GDM1 (cell line): ENCODE measurements at places on chromosomes 4 and X.

- no peak for DNase-seq
Observed at GRCh38 chrX:155891446-155892210, 10.5 kb downstream of the VAMP7 start.

GRCh38 chr4:128461291-128462102 is 173.9 kb upstream of the PGRMC2 start:
- no peak for DNase-seq

DNA sequence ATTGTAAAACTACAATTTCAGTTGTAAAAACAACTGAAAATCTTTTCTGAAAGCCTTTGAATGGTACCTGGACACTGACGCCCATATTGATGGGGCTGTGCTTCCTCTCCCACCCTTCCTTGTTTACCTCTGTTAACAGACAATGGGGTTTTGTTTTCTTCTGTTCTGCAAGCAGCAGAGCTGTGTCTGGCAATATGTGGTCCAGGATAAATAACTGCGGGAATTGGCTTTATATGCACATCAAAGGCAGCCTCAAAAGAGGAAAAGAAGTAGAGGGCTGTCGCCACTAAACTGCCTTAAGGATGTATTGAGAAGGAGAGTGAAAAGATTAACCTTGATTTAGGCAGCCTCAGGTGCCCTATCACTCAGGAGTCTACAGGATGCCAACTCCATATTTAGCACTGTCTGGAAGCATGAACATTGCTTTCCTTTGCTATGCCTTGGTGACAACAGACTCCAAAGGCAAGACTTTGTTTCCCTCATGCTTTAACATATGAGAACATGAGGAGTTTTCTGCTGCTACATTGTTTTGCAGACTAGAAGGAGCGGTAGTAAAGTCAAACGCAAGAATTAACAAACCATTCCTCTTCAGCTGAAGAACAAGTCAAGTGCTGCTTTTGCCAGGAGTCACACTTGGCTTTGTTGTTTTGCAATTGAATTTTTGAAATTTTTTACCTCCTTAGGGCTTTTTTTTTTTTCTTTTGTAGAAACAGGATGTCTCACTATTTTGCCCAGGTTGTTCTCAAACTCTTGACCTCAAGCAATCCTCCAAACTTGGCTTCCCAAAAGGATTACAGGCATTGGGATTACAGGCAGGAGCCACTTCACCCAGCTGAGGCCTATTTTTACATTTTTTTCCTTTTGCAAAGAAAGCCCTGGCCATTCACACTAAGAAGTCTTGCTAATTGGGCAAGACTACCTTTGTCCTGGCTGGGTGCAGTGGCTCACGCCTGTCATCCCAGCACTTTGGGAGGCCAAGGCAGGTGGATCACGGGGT is 3.0 kb downstream of the IL21 start:
- DNase-seq = no peak

- DNase-seq = no peak
Observed at GRCh38 chrX:9252182-9252581, 212.7 kb upstream of the TBL1X start.

DNA sequence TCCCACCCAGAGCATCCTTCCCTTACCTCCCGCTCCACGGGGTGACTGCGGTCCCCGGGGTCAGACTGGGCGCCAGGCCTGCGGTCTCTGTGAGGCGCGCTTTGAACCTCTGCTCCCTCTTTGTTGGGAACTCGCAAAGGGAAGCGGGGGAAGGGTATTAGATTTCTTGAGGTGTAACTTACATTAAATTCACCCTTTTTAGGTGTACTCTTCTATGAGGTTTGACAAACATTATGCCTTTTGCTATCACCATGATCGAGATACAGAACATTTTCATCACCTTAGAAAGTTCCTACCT is 569 bp downstream of the DCK start:
- no peak for DNase-seq

GRCh38 chr4:108535757-108536156 is 84.6 kb upstream of the RPL34 start:
- DNase-seq = no peak

DNA sequence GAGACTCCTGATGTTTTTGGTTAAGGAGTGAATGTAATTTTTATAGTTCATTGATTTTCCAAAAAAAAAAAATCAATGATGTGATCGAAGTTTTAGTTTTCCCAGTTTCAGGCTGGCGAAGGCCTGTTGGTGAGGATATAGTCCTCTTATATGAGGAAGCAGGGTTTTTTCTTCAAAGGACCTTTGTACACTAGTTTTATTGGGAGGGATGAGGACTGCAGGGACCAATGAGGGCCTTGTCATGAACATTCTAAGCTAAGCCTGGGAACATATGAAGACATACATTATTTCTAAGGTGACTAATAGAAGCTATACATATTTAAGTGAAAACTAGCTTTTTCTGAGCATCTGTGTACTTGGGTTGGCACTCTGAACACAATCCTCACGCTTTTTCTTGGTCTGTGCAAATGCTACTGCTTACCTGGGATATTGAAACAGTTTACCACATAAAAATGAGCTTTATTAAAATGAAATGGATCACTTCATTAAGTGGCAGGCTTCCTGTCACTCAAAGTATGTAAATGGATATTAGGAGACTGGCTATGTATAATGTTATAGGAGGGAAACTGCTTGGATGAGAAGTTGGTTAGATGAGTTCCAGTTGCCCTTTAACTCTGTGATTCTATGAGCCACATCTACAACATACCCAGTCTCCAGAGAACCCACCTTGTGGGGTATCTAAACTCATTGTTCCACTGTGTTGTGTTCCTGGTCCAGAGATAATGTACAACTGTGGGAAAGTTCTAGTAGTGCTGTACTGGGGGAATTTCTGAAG is 43.5 kb downstream of the SLC4A4 start:
- DNase-seq = no peak

DNA sequence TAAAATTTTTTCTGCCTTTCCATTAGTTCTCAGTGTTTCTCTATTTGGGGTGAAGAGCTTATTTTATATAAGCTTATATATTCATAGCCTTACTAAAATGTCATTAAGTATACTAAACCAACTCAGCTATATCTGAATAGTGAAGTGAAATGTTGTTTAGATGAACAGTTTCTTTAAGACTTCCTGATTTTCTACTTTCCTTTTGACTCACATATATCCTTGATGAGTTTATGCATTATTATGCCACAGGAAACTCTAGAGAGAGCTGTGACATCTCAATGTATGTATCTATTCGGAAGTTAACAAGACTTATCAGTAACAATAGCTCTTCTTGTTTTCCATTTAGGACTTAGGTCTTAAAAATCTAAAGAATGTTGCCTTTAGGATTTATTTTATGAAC is 1491.8 kb upstream of the IGFBP7 start:
- no peak for DNase-seq

- no peak for DNase-seq
Observed at GRCh38 chr4:155546451-155546850, 120.2 kb upstream of the GUCY1A1 start.
